ENCODE measurements at places on chromosomes 1 and 21. TPM values are rescaled to one million over a fixed set of nuclear protein-coding genes. Genes with fewer than 3 reads are reported as not detected.

SPRR2F gene
- total RNA-seq = not detected

ALX3 gene
- not detected for total RNA-seq

MX2 gene
- total RNA-seq = 0.63 TPM

KRTAP12-2 gene
- not detected for total RNA-seq

NPHS2 gene
- not detected for total RNA-seq

LCE2C gene
- not detected for total RNA-seq

SLC5A3 gene
- 9.4 TPM for total RNA-seq

S100A10 gene
- total RNA-seq = 186 TPM

TRIM33 gene
- total RNA-seq = 12.9 TPM

CYP4B1 gene
- total RNA-seq = not detected

PIK3C2B gene
- total RNA-seq = 4.9 TPM

KAZN gene
- 3.8 TPM for total RNA-seq

TRNAU1AP gene
- total RNA-seq = 24.0 TPM

PTGS2 gene
- total RNA-seq = 4.1 TPM

TCHHL1 gene
- not detected for total RNA-seq

SPOCD1 gene
- total RNA-seq = 17.4 TPM

GSTM2 gene
- 43.5 TPM for total RNA-seq
